ENCODE measurements at places on chromosomes 5 and 9.

- no peak for DNase-seq
Observed at GRCh38 chr9:85942913-85943709, 2.2 kb downstream of the NAA35 start.

- no peak for DNase-seq
Observed at GRCh38 chr9:24932785-24933184, 387.1 kb upstream of the IZUMO3 start.

DNA sequence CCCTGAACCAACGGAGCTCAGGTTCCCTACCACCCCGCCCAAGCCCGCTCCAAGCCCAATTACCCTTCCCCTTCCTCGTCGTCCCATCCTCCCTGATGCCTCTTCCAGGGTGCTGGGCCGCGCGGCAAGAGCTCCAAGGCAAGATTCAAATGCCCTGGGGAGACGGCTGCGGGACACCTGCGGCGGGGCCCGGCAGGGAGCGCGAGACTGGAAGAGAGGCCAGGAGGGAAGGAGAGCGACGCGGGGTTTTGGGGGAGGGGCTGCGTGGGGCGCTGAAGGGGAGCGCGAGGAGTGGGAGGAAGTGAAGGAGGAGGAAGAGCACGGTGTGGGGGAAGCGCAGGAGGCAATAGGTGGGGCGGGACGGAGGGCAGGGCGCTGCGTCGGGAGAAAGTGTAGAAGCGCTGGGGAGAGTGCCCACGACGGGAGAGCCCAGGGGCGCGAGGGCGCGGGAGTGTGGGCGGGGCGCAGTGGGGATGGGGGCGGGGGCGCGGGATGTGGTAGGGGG, 975 bp upstream of the NXNL2 start:
- peak; percentile 18 for DNase-seq

DNA sequence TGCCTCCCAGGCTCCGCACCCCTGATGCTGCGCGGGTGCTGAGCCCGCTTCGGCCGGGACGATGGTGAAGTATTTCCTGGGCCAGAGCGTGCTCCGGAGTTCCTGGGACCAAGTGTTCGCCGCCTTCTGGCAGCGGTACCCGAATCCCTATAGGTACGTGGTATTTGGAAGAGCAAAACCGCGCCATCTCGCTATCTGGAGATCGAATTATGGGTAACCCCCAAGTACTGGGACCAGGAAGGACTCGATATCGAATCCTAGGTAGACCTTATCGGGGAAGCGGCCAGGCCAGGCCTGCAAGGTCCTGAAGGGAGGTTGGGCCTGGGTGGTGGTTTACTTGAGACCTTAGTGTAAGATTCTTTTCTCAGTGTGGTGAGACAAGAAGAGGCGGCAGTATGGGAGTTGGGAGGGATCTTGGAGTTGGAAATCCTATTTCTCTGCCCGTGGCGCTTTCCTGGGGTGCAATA, 359 bp downstream of the PRELID1 start:
- DNase-seq: no peak

GRCh38 chr5:175635854-175636584, 21.9 kb upstream of the HRH2 start:
- no peak for DNase-seq

GRCh38 chr5:36743891-36744772, 132.4 kb upstream of the NIPBL start:
- no peak for DNase-seq

GRCh38 chr9:131731644-131732043, 8.2 kb downstream of the RAPGEF1 start:
- DNase-seq: no peak

GRCh38 chr5:150457121-150457520, 7.6 kb upstream of the RPS14 start:
- no peak for DNase-seq

DNA sequence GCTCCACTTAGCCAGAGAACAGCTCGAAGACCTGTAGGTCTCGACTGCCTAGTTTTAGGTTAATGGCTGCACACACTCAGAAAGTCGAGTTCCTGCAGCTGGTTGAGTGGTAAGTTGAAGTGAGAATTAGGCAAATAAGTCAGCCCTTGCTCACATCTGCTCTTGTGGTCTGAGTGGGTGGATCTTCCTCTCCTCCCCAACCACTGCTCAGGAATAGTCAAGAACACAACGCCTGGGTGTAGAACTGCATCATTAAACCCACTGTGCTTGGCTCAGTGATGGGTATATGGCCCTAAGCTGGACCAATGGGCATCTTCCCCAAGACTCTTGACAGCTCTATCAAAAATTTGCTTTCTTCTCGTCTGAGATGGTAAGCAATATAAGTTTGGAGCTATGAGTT, 20.9 kb upstream of the ADAM19 start:
- no peak for DNase-seq

DNA sequence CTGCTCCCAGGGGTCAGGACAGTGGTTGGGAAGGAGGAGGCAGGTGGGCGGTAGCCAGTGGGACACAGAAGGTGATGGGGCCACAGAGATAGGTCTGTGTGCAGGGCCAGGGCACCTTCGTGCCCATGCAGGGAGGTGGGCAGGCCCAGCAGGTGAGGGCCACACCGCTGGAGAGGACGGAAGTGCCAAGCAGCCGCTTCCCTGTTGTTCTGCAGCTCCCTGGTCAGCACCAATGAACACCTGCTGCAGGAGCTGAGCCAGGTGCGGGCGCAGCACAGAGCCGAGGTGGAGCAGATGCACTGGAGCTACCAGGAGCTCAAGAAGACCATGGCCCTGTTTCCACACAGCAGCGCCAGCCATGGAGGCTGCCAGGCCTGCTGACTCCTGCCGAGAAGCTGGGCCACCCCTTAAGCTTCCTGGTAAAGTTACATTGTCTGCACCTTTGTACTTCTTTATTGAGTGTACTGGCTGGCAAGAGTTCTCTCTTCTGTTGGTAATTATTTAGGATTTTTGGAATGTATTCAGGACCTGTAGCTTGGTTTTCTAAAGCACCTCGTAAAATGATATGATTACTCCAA, 40.3 kb downstream of the TPPP start:
- DNase-seq: no peak

DNA sequence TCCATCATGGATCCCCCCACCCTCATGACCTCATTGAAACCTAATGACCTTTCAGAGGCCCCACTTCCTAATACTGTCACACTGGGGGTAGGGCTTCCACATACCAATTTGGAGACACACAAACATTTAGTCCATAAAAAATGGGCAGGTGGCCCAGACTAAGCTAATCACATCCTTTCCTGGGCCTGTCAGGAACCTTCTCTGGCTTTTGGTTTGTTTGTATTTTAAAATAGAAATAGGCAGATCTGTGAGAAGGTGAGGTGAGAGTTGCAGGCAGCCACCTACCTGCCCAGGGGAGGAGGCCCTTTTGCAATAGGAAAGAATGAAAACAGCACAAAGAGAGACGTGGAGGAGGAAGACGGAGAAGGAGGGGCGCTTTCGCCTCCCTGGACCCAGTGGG, 90.2 kb upstream of the BOD1 start:
- DNase-seq: no peak

DNA sequence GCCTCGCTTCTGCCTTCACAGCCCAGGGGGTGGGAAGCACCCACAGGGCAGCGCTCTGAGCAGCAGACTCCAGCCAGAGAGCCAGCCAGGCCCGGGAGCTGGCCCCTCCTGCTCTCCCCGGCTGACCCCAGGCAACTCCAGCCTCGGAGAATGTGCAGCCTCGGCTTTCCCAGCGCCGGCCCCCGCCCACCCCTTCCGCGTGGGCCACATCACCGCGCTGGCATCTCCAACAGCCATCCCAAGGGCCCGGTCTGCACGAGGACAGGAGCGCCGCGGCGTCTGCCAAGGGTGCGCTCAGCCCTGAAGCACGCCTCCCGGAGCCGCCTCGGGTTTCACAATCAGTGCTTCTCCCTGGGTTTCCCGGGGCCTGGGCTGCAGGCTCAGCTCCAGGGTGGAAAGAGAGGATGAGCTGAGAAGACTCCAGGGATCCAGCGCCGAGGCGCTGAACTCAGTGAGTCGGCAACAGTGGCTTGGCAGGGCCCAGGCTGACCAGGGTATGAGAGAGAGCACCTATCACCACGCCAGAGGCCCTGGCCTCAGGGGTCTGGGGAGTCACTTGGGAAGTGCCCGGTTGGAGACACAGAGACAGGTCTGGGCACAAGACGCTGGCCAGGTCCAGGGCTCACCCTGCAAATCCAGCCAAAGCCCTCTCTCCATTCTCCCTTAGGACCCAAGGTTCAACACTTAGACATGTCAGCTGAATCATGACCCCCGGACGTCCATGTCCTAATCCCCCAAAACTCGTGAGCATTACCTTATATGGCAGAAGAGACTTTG, 79.6 kb downstream of the ADAMTS2 start:
- no peak for DNase-seq

GRCh38 chr9:37036371-37036775, 2.3 kb upstream of the PAX5 start:
- DNase-seq: no peak

GRCh38 chr5:1152156-1152555, 40.3 kb upstream of the SLC12A7 start:
- DNase-seq: no peak

Data from frontal cortex (tissue), 4 donors.